HT1080 (cell line): ENCODE measurements at places on chromosomes 3 and 15. TPM values are rescaled to one million over a fixed set of nuclear protein-coding genes. Genes with fewer than 3 reads are reported as not detected.

COLQ gene
- total RNA-seq = 0.27 TPM in 1 of 2 replicates, not detected in the other

PCYT1A gene
- total RNA-seq = 71.0 and 76.7 TPM in 2 replicates

CPLX3 gene
- 0.10 and 0.26 TPM in 2 replicates for total RNA-seq

DNA sequence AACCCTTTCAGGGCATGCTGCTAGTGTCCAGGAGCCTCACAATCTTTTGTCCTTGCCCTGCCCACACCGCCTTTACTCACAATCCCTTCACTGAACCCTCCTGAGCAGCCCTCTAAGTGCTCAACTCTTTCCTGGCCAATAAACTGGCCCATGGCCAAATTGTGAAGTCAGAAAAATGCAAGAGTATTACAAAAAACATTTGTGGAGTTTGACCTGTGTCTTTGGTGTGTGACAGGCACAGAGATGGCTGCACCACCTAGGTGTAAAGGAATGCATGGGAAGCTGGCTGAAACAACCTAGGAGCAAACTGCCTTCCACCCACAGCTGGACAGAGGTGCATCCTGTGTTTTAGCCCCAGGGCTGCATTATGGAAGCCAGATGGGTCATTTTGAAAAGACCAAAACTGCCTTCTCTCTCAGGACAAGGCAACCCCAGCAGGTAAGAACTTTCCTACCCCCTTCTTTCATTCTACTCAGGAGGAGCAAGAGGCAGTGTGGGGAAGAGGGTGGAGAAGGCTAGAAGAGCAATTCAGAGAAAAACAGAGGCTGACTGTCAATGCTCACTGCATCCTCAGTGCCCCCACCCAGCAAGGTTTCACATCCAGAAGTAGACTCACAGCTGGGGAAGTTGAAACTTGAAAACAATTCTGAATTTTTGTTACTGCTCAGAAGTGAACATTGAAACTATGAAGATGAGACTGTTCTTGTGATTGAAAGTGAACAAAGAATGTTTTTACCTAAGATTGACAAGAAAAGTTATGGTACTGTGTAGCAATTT is 78.6 kb downstream of the TRIM42 start:
- no peak for DNase-seq

DNA sequence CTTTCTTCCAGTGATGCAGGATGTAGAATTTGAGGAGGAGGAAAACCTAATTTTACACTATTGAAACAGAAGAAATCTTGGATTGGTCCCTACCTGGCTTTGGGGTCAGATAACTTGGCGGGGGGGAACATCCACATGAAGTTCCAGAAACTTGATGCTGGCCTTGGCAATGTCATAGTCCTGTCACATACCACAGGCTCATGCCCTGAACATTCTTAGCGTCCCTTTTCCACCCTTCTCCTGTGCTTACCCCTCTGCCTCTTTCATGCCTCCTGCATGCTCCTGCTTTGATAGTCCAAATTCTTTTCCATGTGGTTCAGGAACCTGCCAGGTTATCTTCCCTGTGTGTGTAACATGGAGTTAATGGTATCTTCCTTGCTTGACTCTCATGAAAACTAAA is 110.6 kb downstream of the UNC13C start:
- DNase-seq = no peak

DNA sequence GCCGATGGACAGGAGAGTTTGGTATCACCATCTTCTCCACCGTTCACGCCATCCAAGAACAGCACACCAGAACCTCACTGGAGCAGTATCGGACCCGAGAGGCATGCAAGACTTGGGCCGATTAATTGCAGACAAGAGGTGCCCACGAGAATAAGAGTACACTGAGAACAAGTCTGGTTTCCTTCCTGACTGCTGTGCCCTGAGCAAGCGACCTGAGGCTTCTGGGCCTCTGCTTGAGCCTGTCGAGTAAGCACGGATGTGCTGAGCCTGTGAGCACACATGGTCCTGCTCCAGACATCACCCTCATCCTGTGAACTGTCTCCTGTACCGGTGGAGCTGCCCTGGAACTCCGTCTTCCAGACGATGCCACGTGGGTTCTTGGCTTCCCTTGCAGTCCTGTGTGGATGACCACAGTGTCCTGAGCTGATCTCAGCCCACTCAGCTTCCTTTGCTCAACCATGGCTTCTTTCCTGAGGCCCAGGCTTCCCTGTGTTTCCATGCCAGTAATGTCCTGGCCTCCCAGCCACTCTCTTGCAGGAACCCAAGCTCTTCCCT is 34.3 kb upstream of the SNRPA1 start:
- DNase-seq = no peak
